ENCODE measurements at places on chromosomes 13 and 19.

DNA sequence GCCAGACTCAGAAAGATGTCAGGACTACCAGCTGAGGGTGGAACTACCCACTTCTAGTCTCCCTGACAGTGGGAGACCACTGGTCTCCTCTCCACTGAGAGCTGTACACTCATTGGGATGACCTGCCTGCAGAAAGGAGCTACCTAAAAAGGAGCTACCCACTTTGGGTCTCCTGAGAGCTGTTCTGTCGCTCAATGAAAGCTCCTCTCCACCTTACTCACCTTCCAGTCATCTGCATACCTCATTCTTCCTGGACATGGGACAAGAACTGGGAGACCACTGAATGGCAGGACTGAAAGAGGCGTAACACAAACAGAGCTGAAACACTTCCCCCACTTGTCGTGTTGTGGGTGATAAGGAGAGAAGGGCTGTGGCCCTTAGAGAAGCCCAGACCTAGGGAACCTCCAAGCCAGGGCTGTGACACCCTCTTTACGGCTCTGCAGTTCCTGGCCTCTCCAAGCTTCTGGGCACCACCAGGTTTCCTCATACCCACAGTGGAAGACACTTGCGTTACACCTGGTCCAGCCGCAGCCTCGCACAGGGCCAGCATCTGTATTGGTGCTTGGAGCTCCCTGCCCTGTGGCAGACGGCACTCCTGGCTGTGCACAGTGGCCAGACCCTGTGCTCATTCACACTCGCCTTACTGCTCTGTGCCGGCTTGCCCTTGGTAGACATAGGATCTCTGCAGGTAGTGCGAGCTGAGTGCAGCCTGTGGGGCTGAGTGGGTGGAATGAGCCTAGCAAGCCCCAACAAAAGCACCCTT lies 54.9 kb upstream of the SLITRK6 start:
- DNase-seq, result no peak

DNA sequence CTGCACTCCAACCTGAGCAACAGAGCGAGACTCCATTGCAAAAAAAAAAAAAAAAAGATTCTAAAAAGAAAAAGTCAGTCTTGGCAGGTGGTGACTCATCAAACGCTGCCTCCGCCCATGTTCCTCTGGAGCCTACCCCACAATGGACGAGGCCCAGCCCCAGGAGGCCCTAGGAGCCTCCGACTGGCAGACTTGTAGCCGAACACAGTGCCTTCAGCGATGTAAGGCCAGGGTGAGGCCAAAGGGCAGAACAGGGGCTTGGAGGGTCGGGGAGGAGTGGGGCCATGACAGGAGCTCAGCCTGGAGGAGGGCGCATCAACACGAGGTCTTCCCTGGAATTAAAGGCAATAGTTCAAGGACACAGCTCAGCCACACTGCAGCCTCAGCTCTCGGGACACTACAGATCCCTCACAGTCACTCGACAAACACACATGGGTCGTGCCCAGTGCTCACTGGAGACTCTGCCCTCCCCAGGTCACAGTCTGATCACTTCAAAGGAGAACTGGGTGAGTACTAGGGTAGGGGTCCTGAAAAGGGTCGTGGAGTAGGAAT lies 5.1 kb downstream of the USE1 start:
- peak; percentile 69 for DNase-seq

DNA sequence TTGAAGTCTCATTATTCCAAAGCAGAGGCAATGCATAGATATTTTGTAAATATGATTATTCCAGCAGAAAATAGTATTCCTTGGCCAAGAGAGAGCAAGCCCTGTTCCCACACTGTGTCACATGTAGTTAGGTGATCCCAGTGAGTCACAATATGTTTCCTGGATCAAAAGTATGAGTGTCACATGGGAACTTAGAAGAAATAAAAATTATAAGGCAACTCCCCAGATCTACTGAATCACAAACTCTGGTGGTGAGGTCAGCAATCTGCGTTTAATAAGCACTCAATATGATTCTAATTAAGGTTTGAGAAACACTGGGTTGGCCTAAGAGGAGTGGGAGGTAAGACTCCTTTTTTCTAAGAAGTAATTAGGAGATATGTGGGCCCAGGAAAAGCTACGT lies 1504.5 kb upstream of the PCDH20 start:
- DNase-seq, result no peak

GRCh38 chr13:20198781-20199180 lies 6.0 kb upstream of the GJB2 start:
- no peak for DNase-seq

- DNase-seq, result no peak
Observed at GRCh38 chr19:46254776-46255175, 25.2 kb downstream of the IGFL1 start.
